ENCODE measurements at places on chromosomes 5 and 9.

DNA sequence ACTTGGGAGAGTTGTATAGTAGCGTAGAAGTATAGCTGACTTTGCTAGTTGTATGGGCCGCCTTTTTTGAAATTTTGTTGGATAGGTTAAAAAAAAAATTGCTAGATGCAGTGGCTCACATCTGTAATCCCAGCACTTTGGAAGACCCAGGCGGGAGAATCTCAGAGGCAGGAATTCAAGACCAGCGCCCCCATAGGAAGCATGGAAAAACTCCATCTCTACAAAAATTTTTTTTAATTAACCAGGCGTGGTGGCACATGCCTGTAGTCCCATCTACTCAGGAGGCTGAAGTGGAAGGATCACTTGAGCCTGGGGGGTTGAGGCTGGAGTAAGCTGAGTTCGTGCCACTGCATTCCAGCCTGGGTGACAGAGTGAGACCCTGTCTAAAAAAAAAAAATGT, 59.2 kb downstream of the SMC5 start:
- no peak for DNase-seq

DNA sequence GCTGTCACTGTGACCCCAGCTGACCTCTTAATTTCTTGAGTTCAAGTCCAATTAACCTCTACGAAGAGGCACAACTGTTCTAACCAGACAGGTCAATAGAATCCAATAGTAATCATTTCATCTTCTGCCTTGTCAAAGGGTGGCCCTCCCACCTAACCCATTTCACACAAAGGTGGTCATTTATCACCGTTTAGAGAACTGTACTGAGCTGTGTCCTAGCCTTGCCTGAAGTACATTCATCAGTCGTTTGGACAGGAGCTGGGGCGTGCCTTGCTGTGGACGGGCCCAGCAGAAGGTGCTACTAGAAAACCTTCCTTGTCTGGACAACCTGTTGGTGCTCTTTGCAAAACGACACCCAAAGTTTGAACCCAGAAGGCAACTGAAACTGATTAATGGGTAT, 605.4 kb downstream of the ISL1 start:
- DNase-seq, result no peak

- no peak for DNase-seq
Observed at GRCh38 chr5:34913072-34913471, 2.2 kb downstream of the RAD1 start.

- DNase-seq, result no peak
Observed at GRCh38 chr9:111484572-111484894, 350 bp upstream of the ECPAS start.

GRCh38 chr9:127087411-127087810, 35.0 kb downstream of the ANGPTL2 start:
- no peak for DNase-seq

GRCh38 chr5:122532035-122532434, 220.0 kb downstream of the SNCAIP start:
- DNase-seq, result no peak

DNA sequence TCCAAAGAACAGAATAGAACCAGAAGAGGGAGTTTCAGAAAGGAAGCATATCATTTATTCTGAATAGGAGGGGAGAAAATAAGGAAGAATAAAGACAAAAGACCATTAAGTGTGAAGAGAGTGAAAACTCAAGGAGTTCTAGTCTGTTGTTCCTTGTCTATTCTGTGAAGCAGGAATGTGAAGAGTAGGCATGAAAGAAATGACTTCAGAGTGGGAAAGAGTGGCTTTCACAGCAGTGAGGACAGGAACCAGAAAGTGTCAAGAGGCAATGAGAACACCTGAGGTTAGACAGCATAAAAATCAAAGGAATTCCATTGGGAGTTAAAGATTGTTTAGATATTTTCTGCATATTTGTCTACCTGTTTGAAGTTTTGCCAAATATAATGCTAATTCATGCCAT, 768.8 kb upstream of the GRAMD2B start:
- no peak for DNase-seq

DNA sequence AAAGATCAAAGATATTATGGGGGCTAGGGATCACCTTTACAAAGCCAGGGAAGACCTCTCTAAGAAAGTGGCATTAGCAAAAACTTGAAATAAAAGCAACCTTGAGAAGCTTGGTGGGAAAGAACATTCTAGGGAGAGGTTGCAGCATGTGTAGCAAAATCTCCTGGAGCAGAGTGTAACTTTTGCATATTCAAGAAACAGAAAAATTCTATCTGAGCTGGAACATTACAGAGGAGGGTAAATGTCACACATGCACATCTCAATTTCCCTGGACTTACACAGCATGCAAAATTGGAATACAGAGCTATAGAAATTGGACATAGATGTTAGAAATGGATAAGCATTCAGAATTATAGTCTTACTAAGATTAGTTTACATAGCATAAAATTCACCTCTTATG, 510.0 kb downstream of the CETN3 start:
- no peak for DNase-seq

GRCh38 chr9:112382501-112383364, 2.8 kb downstream of the HSDL2 start:
- no peak for DNase-seq

DNA sequence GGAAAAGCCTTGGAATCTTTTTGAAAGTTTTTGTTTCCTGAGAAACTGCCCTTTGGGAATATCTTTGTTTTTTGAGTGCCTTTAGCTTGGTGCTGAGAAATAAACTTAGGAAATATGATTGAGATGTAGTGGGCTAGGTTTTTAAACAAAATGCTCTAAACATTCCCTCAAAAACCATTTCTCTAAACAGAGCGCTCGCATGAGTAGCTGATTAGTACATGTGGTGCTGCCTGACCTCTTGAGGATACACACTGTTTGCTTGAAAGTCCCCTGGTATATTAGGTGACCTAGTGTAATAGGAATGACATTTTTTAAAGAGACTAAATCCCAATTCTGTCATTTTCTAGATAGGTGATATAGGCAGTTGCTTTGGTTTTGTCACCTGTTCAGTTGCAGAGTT, 132.3 kb downstream of the ADAMTSL1 start:
- no peak for DNase-seq

DNA sequence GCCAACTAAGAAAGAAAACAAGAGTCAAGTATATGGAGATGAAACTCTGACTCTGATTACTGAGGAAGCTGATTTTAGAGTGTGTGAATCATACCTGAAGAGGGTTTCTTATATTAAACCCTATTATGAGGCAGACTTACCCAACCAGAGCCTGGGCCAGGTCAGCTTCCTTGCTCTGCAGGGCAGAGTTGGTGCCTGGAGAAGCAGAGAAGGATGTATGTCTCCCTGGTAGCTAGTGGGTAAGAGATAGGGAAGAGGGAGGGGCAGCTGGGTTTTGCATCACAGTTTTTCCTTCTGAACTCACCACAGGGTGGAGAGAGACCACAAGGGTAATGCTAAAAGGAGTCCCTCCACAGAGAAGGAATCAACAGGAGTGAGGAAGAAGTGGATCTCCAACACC, 104.1 kb downstream of the CMYA5 start:
- DNase-seq, result no peak

DNA sequence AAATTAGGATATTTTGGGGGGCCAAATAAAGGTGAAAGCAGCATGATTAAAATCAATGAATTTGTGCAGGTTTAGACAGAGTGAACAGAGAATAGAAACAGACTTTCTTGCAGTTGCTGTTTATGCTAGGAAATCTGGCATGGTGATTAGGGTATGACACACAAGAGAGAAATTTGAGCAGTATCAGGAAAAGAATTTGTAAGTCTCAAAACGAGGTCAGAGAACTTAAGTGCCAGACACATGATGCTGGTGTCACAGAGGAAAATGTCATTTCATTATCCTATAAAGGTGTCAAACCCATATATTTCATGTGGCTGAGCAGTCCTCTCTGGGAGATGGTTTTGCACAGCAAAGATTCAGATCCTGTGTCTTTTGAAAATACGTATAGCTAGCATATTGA, 15.7 kb downstream of the LVRN start:
- DNase-seq, result no peak

DNA sequence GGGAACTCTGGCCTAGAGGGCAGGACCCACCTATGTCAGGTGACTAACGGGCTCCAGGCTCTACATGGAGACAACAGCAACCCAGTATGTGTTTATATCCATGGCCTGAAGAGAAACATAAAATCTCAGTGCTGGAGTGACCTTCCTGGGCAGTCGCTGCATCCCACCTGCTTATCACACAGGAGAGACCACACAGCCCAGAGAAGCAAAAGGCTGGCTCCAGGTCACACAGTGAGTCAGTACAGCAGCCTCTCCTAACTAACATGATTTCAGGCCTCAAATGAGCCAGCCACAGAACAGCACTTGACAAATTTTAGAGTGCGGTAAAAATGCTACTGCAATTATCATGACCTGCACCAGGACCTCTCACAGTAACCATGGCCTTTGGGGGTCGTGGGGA, 54.0 kb upstream of the TGFBR1 start:
- DNase-seq, result no peak

DNA sequence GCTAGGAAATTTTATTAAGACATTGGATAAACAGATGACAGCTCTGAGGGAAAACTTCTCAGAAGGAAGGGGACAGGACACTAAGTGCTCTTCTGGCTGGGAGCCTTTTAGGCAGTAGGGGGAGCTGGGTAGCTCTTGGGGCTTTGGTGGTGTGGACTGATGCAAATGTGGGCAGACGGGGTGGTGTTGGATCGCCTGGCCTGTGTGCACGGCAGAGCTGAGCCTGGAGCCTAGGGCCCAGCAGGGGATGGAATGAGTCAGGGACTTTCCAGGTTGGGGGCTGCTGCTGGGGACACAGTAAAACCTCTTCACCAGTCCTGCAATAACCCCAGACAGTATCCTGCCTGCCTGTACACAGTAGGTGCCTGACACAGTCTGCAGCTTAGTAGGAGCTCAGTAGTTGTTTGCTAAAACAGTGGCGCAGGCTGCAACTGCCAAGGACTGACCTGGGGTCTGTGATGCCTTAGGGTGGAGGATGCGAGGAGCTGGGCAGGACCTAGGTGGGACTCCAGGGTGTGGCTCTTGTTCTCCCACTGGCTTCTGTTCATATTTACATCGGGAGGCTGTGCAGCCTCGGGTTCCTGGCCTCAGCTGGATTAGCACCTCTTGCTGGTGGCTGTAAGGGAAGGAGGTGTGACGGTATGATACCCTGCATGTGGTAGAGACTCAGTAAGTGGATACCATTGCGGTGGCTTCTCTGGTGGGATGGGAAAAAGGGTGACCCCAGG, 83.8 kb downstream of the DAB2IP start:
- no peak for DNase-seq

- DNase-seq, result no peak
Observed at GRCh38 chr9:38047301-38048251, 21.5 kb downstream of the SHB start.

GRCh38 chr9:136619742-136620440, 42.8 kb upstream of the EGFL7 start:
- no peak for DNase-seq

DNA sequence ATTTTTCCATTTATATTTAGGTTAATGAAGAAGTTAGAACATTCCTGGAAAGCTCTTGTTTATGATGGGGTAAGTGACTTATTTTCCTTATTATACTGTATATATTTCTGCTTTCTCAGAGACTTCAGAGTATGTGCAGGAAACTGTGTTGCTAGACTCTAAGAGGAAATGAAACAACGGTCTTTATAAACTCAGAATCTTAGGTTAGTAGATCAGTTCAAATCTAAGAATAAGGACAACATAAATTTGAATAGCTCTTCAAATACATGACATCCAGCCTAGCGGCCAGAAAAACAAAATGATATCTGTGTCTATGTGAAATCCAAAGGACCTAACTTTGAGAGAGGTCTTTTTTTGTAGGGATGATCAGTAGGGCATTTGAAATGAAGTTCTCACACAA, 94.3 kb downstream of the PRKACG start:
- DNase-seq, result no peak
